Activated CD4-positive, alpha-beta T cell treated with anti-CD3 and anti-CD28 coated beads for 24 hours (primary cell): ENCODE measurements at places on chromosomes 6 and 20.

- DNase-seq, result no peak
These were observed 2.1 kb upstream of the ZNF451 start for GRCh38 chr6:57087916-57088315.

GRCh38 chr20:51631011-51631950, 88.8 kb upstream of the NFATC2 start:
- DNase-seq, result no peak

DNA sequence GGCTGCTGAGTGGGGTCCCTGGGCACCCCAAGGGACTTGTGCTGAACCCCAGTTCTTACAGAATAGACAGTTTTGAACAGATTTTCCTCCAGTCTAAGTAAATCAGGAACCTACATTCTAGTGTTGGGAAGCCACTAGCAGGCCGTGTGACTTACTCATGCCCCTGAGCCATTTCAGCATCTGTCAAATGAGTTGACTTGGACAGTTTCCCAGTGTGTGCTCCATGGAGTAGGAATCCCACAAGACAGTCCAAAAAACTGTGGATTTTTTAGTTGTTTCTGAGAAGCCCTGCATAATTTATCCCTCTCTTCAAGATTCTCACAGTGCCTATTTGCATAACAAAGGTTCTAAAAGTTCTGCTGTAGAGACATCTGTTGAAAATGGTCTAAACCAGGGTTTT, 2.1 kb downstream of the GABRR2 start:
- no peak for DNase-seq

DNA sequence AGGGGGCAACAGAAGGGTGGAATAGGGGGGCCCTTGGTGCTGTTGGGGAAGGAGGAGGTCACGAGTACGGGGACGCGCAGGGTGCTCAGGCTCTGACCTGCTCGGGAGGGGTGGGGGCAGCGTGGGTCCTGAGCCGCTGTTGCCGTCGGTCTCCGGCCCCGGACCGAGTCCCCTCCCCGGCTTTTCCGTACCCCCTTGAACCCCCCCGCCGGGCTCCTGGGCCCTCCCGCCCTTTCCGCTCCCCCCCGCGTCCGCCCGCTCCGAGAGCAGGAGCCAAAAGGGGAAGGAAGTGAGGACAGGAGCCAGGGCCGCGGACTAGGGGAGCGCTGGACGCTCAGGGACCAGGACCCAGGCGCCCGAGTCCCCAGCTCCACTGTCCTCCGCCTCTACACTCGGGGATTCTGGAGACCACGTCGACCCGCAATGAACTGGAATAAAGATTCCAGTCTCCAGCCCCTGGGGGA, at the start of gene RGL2:
Gene RGL2, minus strand, starts transcription at position 170 of the 464 bp plus-strand sequence. CDS start 332 bp downstream, outside the sequence.
- DNase-seq, result no peak

DNA sequence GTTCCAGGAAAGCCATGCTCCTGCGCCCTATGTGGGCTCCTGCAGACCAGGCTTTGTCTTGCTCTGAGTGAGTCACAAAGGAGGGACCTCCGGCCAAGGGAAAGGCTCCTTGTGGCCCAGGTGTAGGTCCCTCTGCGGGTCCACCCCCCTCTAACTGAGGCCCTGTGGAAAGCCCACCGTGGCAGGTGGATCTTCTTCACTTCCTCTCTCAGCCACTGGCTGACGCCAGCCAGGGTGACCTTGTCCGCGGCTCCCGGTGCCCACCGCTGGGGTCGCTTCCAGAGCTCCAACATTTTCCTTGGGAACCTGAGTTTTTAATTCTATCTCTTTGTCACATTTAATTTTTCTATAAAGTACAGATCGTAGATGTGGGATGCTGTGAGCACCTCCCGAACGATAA, 54.1 kb downstream of the SMOC2 start:
- no peak for DNase-seq

GRCh38 chr6:142048593-142048980, 84.1 kb upstream of the GJE1 start:
- DNase-seq, result no peak

GRCh38 chr6:154410619-154411072, 54.0 kb upstream of the IPCEF1 start:
- peak; percentile 5 for DNase-seq

GRCh38 chr6:115071962-115072361, 729.1 kb upstream of the HS3ST5 start:
- no peak for DNase-seq

GRCh38 chr6:126786262-126786661, 332.2 kb upstream of the RSPO3 start:
- DNase-seq, result no peak

- DNase-seq, result no peak
These were observed 152.9 kb upstream of the DST start for GRCh38 chr6:56795466-56796195.

GRCh38 chr20:47093320-47093966, 198.8 kb downstream of the EYA2 start:
- DNase-seq, result no peak

DNA sequence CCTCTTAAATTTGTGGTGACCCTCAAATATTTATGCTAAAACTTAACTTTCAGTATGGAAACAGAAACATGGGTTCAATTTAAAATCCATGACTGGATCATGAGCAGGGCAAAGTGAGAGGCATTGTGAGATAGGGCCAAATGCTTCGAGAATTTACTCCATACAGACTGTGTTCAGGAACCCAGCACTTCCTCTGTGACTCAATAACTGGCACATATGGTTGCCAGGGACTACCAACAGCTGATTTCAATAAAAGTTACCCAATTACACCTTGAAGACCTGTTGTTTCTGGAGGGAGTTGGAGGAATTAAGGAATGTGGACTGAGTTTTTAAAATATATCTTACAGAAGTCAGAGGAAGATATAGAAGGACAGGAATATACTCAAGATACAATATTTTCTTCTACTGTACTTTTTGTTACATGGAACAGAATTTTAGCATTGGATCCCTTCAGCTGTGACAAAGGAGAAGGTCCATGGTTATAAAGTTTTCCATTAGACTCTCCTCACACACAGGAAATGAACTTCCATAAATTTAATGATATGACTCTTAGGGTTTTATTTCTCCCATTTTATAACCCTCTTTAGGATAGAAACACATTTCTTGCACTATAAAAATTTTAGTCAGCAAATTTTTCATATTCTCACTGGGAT, 258.5 kb downstream of the KHDC1L start:
- no peak for DNase-seq

GRCh38 chr6:136728033-136728939, 64.0 kb downstream of the MAP3K5 start:
- no peak for DNase-seq

- no peak for DNase-seq
These were observed 107.4 kb upstream of the RIPOR2 start for GRCh38 chr6:25042984-25043725.

DNA sequence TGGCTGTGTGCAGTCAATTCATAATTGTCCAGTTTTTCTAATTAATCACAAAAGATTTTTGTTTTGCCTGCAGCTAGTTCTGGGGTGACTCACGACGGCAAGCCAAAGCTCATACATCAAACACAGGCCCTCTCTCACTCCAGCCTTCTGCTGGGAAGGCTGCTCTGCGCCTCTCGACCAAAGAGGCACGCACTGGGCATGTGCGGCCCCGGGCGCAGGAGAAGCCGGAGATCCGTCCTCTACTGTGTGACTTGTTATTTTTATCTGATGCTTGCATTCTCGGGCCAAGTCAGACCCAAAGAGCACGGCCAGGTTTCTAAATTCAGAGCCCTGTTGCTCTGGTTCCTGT, 98.5 kb downstream of the TFAP2A start:
- no peak for DNase-seq

DNA sequence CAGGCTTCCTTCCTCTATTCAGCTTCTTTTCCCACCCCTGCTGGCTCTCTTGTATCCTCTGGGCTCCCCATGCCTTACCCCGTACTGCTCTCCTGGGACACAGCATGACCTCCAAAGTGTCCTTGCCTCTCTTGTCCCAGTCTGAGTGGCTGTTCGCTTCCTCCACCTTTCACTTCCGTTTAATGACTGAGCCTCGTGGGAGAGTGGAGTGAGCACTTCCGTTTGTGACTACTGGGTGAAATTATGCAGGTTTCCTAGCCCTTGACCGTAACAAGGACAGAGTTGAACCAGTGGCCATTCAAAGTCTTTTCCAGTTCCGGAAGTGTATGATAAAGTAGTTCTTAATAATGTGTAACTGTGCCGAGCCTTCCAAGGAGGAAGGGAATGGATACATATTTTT, 109.2 kb downstream of the ARID1B start:
- no peak for DNase-seq
